Posterior cingulate gyrus (tissue), 11 donors: ENCODE measurements at places on chromosomes 2 and 18.

- no peak for DNase-seq
These were observed 22.2 kb upstream of the TMEM87B start for GRCh38 chr2:112032689-112033465.

DNA sequence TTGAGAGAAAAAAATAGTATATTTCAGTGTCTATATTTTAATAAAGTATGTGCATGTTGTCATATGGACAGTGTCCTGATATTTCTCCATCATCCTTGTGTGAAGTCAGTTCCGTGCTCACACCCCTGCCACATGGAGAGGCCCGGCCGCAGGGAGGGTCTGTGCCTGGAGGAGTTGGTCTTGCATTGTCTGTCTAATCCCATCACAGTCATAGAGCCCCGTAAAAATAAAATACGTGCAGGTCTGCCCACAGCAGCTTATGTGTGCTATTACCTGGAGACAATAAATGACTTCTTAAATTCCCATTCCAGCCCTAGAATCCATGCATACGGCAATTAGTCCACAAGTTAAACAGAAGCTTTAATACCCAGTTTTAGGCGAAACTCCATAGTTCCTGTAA lies 20.1 kb downstream of the MAPRE2 start:
- no peak for DNase-seq

DNA sequence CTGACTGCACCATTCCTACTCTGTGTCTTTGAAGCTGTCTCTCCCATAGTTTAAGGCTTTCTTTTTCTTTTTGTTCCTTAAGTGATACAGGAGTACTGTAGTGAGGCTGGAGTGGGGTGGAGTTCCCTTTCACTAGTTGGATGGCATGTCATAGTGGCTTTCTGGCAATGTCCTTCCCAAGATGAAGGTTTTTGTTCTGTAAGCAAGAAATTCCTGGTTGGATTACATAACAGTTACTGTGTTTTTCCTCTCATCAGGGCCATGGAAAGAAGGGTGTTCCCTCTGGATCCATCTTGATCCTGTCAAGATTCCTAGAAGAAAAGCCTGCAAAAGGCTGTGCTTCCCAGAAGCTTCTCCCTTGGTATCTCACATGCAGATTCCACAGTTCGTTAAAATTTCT lies 84.2 kb downstream of the ACKR3 start:
- no peak for DNase-seq

GRCh38 chr2:86305195-86305914 lies 32.1 kb downstream of the REEP1 start:
- no peak for DNase-seq

DNA sequence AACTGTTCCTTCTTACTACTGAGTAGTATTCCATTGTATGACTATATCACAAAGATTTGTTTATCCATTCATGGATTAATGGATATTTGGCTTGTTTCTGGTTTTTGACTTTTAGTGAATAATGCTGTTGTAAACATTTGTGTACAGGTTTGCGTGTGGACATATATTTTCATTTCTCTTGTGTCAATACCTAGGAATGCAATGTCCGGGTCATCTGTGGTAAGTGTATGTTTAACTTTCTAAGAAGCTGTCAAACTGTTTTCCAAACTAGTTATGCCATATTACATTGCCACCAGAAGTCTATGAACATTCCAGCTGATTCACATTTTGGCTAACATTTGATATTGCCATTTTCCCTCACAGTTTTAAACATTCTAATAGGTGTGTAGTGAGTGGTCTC lies 29.1 kb upstream of the SLC16A14 start:
- no peak for DNase-seq

DNA sequence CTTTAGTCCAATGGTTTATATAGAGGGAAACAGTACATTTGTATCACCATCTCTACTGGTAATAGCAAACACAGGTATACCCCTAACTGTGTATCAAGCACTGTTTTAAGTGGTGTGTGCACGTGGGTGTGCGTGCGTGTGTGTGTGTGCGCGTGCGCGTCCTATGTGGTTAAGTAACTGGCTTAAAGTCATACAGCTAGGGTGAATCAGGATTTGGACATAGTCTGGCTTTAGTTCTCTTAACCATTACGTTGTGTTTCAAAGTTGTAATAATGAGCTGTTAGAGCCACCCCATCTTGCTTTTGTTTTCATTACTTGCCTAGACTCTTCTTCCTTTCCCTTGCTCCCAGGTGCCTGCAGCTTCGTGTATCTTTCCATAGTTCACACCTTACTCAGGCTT lies 2.1 kb downstream of the HADHB start:
- no peak for DNase-seq

DNA sequence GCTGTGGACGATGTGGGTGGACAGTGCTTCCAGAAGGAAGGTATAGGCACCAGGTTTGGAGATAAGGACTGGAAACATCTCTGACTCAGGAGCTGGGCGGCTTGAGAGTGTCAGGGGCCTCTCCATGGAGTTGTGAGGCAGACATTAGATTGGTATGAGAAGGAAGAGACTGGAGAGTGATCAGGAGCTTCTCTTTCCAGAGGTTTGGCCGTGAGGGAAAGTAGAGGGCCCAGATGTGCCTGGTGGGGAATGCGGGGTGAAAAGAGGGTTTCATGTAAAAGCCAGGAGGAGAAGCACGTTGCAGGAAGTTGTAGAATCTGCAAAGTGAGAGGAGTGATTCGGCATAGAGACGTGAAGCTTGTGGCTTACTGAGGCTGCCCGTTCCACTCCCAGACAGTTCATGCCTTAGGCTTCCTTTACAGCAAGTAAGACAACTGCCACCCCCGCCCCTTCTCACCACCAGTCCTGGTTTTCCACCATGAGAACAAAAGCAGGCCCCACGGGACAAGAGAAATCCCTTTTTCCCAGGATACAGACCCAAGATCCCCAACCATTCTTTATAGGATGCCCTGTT lies 166.3 kb upstream of the HDAC4 start:
- DNase-seq: no peak

- peak; percentile 44 for DNase-seq
These were observed 21.9 kb upstream of the MTERF4 start for GRCh38 chr2:241123816-241124536.

GRCh38 chr2:70303186-70303585 lies 1.3 kb upstream of the FAM136A start:
- no peak for DNase-seq

DNA sequence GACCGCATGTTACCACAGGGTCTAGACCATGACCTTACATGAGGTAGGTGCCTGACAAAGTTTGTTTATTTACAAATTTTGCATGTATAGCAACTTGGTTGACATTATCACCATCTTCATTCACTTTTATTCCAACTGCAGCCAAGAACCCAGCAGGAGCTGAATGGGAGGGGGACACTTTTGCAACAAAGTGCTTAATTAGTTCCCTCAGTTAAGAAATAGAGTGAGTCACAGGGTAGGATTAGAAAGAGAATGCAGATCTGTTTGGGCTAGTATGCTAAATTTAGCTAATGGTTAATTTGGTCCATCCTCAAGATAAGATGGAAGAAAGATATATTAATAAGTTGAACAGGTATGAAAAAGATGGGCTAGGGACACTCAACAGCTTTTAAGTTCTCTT lies 678.9 kb downstream of the ARHGAP15 start:
- DNase-seq: no peak

DNA sequence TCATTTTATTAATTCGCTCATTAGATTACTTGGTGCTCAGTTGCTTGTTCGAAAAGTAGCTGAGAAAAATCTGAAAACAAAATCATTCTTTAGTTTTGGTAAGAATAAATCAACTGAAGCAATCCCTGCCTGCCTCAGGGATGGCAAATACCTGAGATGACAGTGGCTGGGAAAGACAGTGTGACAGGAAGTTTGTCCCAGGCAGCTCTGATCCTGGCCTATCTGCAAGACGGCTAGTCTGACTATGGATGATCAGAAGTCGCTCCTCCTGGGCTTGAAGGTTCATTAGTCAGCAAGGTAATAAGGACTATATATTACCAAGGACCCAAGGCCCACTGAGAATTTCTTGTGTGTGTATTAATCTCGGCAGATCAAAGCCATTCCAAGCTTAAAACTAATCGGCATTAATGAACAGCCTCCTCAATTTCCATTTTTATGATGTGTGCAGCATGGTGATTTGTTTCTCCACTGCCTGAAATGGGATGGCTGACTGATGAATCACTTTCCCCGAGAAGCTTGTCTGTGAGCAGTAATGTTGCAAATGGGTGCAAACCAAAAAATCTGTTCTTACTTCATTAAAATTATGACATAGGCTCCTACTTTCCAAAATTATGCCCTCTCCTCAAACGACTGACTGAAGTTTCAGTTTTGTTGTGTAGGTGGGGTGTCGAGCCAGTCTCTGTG lies 199.9 kb downstream of the ACTR3 start:
- no peak for DNase-seq

GRCh38 chr2:141260911-141261310 lies 869.9 kb downstream of the LRP1B start:
- DNase-seq: no peak
